ENCODE measurements at places on chromosomes 2 and 18.
A peak's percentile ranks its signal among the peaks of the same experiment; 100 is the strongest.

GRCh38 chr2:158969715-158970240 is 1.3 kb downstream of the TANC1 start:
- DNase-seq: peak; percentile 60

GRCh38 chr2:198440833-198441232 is 636.4 kb downstream of the PLCL1 start:
- no peak for DNase-seq

GRCh38 chr2:96637385-96638143 is 548 bp downstream of the KANSL3 start:
- DNase-seq: peak; percentile 80

- DNase-seq: no peak
Measured at GRCh38 chr2:204268971-204269370, 276.3 kb upstream of the PARD3B start.

- DNase-seq: no peak
Measured at GRCh38 chr2:228535396-228535795, 353.9 kb upstream of the SPHKAP start.

DNA sequence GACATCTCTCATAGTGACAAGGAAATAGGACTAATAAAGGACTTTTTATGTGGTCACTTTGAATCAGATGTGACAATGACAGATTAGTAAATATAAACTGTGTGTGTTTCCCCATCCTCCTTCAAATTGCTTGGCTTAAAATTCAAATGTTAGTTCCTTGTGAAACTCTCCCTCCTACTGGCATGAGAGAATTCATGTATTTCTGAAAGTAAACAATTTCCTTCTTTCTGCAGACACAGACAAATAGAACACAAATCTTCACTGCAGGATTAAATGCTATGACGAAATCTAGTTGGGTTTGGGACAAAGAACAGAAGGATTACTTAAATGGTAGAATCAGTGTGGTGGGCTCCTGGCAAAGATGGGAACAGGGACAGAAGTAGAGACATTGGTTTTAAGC is 328.7 kb upstream of the FAM98A start:
- no peak for DNase-seq

GRCh38 chr2:196987649-196988364 is 61.3 kb upstream of the PGAP1 start:
- peak; percentile 77 for DNase-seq

- no peak for DNase-seq
Measured at GRCh38 chr2:33496150-33496549, 19.7 kb downstream of the RASGRP3 start.

DNA sequence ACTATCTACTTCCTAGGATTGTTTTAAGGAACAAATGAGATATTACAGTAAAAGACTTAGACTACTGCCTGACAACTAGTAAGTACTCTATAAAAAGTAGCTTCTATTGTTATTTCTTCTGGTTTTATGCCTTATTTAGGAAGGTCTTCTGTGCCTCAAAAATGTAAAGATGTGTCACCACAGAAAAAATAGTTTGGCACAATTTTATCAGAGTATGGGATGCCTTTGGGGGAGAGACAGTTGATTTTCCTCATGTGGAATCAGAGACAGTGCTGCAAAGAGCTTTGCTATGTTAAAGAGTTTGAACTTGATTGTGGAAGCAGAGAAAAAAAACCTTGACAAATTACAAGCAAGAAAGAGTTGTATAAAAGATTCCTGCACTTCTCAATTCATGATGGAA is 98.4 kb downstream of the EHBP1 start:
- DNase-seq: no peak

DNA sequence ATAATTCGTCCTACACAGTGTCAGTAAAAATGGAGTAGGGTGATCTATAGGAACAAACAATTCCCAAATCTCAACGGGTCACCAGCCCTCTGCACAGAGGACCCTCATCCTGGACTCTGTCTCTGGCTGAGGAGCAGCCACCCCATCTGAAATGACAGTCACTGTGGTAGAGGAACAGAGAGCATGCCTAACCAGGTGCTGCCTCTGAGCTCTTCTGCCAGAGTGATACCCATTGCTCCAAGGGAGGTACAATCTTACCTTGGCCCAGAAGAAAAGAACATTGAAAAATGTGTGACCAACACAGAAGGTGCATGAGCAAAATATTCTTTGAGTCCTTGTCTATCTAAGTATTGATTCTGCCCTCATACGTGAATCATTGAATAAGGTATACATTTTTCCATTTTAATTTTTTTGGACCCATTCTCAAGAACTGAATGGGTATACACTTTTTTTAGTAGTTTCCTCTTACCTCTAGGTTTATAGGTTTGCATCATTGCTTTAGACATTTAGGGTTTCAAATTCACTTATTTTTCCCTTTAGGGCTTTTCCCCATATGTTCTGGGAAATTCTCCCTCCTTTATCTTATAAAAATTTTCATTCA is 8.7 kb downstream of the SP140 start:
- no peak for DNase-seq

DNA sequence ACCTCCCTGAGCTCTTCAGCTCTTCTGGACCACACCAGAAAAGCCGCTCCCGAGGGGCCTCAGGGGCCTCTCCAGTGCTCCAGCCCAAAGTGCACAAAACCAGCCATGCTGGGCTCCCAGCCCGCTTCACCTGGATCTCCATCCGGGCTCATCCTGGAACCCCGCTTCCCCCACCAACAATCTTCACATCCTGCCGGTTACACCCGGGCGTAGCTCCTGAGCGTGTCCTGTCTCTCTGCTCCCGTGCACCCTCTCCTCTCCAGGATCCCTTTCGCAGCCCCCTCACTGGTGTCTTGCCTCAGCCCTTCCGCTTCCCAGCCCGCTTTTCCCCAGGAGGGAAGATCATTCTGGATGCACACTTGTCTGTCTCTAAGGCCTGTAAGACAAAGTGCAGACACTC is 123.7 kb upstream of the GLI2 start:
- no peak for DNase-seq

DNA sequence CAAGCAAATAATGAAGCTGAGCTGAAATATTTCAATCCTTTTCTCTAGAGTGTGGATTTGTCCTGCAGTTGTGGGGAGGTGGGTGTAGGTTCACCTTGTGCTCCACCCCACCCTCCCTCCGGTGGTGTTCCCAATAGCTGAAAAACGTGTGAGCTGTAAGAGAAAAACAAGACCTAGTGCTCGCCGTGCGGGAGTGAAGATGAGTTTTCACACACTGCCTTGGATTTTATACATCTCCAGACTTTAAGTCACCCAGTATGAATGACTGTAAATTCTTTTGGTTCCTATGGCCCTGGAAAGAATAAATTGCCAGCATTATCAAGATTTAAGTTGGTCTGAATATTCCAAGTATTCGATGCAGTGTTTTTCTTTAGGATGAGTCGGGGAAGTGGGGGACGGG is 1.9 kb upstream of the SOX11 start:
- no peak for DNase-seq

DNA sequence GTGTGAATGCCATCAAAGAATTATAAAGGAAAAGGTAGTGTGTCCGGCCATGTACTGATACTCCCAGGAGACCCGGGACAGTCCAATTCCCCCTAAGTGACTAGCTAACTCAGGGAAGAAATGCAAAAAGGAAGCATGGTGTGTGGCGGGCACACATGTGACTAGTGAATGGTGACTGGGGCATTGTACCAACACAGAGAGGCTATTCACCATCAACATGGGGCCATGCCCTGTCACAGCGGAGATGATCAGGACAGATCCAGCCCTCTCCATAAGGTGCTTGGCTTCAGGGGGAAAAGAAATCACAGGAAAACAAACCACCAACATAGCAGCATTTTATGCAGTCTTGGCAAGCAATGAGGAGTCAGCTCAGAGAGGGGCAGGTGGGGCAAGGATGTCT is 34.3 kb downstream of the FAM168B start:
- no peak for DNase-seq

DNA sequence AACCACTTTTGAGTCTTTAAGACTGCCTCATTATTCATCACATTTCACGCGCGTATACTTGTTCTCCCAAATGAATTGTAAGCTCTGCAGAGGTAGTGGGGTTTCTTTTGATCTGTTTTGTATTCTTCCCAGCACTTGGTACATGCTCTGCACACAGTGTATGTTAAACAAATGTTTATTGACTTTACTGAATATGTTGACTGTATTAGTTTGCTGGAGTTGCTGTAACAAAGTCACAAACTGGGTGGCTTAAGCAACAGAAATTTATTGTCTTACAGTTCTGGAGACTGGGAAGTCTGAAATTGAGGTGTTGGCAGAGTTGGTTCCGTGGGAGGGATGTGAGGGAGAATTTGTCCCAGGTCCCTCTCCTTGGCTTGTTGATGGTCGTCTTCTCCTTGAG is 65.1 kb downstream of the CDK15 start:
- DNase-seq: no peak

- DNase-seq: no peak
Measured at GRCh38 chr2:31950946-31951562, 59.8 kb downstream of the MEMO1 start.

DNA sequence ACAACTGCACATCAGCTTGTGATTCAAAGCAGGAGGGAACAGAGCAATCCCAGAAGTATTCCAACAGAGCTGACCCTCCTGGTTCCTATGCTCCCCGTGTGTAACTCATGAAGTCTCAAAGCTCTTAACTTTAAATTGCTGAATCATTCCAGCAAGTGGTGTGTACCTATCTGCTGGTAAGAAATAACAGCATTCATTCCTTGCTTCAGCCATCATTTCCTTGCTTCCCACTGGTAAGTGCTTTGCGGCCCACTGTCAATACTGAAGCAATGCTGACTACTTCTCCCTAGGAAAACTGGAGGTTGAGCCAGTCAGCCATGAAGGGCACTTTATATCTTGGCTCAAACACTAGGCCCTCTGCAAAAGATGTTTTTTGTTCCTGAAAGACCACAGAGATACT is 222.4 kb downstream of the EXOC6B start:
- no peak for DNase-seq

- no peak for DNase-seq
Measured at GRCh38 chr2:207676827-207677354, 34.5 kb upstream of the CCNYL1 start.

GRCh38 chr18:33837191-33837590 is 259.2 kb downstream of the ASXL3 start:
- DNase-seq: no peak

- no peak for DNase-seq
Measured at GRCh38 chr2:127575941-127576432, 40.5 kb downstream of the MYO7B start.

DNA sequence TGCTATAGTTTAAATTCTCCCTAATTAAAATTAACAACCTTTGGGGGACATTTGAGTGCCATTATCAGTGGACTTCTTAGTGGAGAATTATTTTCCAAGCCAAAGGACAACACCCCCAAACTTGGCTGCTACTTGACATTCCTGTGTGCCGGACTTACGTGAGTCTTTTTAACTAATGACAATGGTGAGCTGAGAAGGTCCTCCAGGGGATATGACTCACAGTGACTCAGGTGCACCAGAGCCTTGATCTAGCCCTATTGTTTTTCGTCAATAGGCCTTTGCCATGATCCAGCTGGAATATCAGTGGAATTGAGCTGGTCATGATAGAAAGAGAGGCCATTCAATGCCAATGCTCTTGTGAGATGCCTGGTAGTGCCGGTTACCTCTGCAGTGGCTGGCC is 118.1 kb upstream of the CXCR4 start:
- peak; percentile 8 for DNase-seq
